ENCODE measurements at places on chromosomes 7 and 10. TPM values are rescaled to one million over a fixed set of nuclear protein-coding genes. Genes with fewer than 3 reads are reported as not detected.

GRCh38 chr10:121054874-121055273 lies 203.7 kb downstream of the WDR11 start:
- DNase-seq, result no peak

DNA sequence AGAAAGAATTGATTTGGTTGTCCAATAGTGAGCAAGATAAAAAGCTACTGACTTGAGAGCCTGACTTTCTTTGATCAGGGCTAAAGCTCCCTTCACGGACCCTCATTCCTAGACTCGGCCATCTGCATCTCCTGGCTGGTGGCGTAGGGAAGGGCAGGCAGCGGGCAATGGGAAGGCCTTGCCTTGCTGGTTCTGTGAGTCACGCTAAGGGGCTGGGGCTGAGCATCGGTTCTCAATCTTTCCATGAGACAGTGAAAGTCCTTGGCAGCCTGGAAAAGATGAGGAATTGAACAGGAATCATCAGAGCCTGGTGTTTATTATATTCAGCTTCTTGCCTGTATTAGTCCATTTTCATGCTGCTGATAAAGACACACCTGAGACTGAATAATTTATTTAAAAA lies 475.3 kb downstream of the PLXNA4 start:
- DNase-seq, result no peak

DNA sequence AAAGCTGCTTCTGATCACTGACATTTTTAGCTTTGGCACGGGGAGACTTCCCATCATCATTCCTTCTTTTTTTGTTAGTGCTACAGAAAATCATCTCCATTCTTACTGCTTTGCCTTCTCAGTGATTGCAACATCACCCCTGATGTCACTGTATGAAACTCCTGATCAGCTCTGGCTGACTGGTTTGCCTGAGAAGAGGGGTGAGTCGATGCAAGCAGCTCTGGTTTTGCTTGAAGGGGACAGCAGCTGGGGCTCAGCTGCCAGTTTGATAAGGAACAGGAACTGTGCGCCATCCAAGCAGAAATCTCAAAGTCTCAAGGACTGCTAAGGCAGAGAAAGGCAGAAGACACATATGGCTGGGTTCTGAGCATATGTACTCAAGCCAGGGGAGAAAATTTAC lies 808.5 kb upstream of the CELF2 start:
- DNase-seq, result peak; percentile 3

DNA sequence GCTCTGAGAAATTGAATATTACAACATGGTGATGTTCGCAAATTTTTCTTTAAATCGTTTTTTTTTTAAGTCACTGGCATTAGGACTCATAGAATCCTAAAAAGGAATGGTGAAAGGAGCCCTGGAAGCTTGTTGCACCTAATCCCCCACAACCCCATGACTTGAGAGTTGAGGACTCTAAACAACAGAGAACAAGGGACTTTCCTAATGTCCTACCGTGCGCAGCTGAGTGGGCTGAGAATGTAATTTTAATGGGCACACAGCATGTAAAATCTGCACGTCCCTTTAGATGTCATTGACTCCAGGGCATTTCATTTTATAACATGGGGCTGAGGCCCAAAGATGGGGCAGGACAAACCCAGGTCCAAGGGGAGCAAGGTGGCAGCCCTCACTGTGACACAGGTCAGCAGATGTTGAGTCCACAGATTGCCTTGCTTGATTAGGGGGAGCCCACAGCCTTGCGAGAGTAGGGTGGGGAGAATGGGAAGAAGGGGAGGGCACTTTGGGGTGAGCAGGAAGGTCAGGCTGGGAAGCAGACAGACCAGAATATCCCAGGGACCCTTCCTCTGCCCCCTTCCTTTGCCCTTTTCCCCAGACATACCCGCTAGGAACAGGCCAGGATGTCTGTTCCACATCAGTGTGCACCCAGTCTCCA lies 208.4 kb upstream of the ZMIZ1 start:
- DNase-seq, result no peak

- peak; percentile 57 for DNase-seq
Observed at GRCh38 chr10:75398692-75399460, 2.7 kb downstream of the ZNF503 start.

Gene DLX5
- polyA plus RNA-seq, result 0.06 TPM

Gene NKX1-2
- polyA plus RNA-seq, result not detected

Gene HIBADH
- 91.0 TPM for polyA plus RNA-seq

Gene AS3MT
- 6.1 TPM for polyA plus RNA-seq

Gene SP8
- polyA plus RNA-seq, result not detected

Gene CYP2C8
- polyA plus RNA-seq, result not detected
